CD4-positive, alpha-beta T cell treated with Interleukin-10 for 1 hour (primary cell): ENCODE measurements at places on chromosomes 1 and 21.

GRCh38 chr1:33299461-33300155 is 21.3 kb downstream of the A3GALT2 start:
- no peak for DNase-seq

DNA sequence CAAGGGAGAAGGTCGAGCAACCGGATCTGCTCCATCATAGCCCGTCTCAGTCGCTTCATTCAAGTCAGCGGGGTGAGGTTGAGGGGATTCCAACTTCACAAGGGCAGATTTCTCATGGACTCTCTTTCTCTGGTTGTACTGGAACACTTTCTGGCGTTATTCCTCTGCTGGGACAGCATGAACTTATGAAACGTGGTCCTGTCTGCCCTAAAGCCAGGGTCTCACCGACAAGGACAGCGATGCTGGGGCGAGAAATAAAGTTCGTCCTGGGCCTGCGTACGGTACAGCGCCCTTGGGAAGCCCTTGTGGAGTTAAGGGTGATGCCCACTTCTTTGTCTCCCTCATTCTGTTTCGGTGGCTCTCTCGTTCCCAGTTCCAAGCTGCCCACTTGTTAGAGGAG is 1.3 kb upstream of the FLVCR1 start:
- DNase-seq: no peak

DNA sequence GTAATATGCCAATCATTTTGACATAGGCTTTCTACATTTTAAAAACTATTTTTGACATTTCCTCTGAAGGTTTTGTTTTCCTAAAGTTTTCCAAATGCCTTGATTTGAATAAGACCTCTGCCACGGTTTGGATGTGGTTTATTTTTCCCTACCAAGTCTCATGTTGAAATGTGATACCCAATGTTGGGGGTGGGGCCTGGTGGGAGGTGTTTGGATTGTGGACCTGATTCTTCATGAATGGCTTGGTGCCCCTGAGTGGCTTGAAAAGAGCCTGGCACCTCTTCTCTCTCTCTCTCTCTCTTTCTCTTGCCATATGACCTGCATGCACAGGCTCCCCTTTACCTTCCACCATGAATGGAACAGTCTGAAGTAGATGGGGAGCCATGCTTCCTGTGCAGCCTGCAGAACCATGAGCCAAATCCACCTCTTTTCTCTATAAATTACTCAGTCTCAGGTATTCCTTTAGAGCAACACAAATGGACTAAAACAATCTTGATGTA is 14.8 kb downstream of the MMEL1 start:
- DNase-seq: no peak

- no peak for DNase-seq
These were observed 98.0 kb upstream of the DNAH14 start for GRCh38 chr1:224831501-224831900.

DNA sequence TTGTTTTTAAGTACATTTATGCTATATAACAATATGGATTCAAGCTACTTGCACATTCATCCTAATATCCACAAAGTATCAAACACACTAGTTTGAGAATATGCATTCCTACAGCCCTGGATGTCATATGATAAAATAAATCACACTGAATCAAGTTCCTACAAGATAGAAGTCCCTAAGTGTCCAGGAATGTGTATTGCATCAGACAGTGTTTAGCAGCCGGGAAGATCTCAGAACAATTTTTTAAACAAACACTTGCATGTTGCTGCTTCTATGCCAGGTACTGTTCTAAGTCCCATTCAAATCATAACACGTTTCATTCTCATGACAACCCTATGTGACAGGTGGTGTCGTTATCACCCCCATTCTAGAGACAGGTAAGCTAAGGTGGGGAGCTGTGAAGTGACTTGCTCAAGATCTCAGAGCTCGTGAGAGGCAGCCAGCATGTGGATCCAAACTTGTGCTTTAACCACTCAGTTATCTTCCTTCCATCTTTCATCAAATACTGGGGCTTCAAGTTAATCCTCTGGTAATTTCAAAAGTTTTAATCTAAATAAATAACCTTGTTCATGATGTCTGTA is 68.3 kb upstream of the KIF26B start:
- no peak for DNase-seq

- DNase-seq: no peak
These were observed at the start of gene KCNT2 for GRCh38 chr1:196608390-196609369. TSS of gene KCNT2 (minus strand) at chr1:196608440. CDS start at chr1:196608309, 131 bp downstream.

DNA sequence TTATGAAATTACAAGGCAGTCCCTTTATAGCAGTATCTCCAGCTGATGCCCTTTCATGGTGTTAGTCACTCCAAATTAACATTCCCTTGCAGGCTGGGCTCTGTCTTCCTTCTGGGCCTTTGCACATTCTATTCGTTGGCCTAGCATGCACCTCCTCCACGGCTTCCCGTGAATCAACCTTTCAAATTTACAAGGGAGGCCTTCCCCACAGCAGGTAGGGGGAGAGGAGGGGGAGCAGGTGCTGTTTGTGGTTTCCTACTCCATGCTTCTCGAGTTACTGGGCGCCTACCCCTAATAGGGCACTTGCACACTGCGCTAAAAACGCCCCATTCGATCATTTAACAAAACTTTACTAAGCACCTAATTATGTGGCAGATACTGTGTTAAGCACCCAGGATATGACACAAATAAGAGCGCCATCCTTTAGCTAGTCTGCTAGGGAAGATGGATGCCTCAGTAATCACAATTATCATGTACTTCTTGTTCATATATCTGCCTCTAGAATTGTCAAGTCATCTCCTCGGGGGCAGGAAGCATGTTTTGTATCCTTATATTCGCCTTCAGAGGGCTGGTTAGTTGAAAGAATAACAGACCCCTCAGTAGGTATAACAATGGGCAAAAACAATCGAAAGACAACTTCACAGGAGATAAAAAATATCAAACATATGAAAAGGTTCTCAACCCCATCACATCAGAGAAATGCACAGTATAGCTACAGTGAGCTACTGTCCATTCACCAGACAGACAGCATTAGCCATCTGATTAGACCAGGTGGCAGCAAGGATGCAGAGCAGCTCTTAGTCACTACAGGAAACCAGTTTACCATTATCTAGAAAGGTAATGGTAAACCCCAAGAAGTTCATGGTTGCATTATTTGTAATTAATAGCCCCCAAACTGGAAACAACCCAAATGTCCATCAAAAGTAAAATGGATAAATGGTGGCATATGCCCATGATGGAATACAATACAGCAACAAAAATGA is 1.7 kb upstream of the ADAR start:
- peak; percentile 74 for DNase-seq

GRCh38 chr1:20383631-20384030 is 93.0 kb downstream of the VWA5B1 start:
- DNase-seq: no peak

DNA sequence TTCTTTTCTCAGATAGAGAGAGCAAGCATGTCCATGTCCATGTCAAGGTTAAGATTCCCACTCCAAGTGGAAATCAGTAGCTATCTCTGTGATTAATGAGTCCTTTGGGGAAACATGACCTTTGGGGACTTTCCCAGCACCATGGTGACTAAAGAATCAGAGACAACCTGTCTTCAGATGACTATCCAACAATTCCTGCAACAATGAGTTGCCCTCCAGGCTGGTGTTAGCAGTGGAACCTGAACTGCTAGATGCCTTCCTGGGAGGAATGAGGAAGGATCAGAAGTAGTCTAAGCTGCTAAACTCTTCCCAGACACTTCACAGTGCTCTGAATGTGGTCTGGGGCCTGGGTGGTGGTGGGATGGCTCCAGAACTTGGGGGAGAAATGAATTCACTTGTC is 6.5 kb downstream of the S100A9 start:
- no peak for DNase-seq

GRCh38 chr1:7755448-7755847 is 15.6 kb upstream of the VAMP3 start:
- no peak for DNase-seq

- DNase-seq: no peak
These were observed 60.3 kb upstream of the FMN2 start for GRCh38 chr1:240031414-240031813.

DNA sequence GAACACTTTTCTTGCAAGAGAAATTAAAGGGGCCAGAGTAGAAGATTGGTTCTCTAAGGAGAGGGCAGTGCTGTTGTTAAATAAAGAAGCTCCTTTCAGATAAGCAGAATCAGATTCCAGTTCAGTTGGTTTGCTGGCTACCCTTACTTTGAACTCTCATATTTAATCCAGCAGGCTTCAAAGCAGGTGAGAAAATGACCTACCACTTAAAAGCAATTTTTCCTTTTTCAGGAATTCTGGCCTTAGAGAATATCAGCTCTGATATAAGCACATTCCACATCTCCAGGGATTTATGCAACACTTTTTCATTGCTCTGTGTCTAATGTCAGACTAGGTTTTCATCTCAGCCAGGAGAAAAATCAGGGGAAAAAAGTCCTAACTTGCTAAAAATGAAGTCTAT is 28.7 kb downstream of the WNT2B start:
- no peak for DNase-seq
